ENCODE measurements at places on chromosomes 13 and 19.

DNA sequence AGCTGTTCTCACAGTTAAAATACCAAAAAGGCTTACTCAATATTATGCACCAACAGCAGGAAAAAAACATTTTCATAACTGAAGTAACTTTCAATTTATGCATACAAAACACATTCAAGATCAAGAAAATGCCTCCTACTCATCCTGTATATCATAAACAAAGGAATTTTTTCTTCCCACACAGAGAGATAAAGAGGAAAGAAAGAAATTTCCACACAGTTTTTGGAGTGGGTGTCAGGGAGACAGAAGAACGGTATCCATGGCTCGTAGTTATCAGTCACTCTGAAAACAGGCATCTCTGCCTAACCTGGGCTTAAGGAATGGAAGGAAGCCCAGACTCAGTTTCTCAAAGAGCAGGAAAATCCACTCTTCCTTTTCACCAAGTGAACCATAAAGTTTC, 92.4 kb upstream of the SIAH3 start:
- DNase-seq, result no peak

GRCh38 chr19:1273263-1274041, 1.9 kb upstream of the FAM174C start:
- no peak for DNase-seq

GRCh38 chr19:5074407-5074806, 105.5 kb downstream of the KDM4B start:
- DNase-seq, result no peak

GRCh38 chr13:51346397-51346796, 6.9 kb downstream of the SERPINE3 start:
- DNase-seq, result no peak

GRCh38 chr19:49129238-49129583, 9.9 kb downstream of the PPFIA3 start:
- DNase-seq, result no peak

- DNase-seq, result no peak
These were observed 2.7 kb upstream of the ZBTB7A start for GRCh38 chr19:4069331-4069959.

DNA sequence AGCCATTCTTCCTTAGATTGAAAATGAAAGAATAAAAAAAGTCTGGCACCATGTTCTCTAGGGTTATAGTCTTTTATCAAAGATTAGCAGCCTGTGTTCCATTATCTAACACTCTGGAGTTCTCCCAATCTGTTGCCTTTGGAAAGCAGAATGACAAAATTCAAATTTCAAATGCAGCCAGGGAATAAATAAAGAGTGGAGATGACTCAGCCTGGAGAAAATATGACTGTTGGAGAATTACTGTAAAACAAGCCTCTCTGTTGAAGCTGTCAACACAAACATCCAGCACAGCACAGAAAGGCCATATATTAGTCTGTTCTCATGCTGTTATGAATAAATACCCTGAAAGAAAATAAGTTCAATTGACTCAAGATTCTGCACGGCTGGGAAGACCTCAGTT, 650.5 kb upstream of the SLC10A2 start:
- DNase-seq, result no peak

DNA sequence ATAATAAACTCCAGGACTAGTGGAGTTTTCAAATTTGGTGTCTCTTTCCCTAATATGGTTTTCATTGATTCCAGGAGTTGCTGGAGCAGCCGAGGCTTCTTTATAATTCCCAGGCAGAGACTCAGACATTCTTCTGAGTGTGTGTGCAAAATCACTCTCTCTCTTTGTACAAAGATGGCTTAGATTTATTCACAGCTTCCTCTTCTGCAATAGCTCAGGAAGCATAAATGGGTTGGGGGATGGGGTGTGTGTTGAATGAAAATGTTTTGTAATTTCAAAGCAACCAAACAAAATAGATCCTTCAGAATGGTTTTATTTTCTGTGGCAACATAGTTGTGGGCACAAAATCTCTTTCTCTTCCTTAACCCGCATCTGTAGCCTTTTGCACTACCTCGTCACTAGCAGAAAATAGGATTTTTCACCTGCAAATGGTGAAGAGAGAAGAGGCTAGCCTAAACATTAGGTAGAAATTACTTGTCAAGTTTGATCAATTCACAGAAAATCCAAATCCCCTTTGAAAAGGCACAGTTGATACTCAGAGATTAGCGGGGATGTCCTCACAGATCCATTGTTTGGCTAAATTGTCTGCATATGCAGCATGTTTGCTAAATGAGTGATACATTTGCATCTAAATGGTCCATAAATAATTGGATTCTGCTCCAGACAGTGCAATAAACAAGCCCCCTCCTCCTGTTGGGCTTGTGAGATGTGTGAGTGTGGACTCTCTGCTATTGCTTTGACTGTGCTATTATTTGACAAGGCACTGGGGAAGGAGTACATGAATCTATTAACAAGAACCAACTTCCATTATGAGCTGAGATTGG, 66.7 kb downstream of the CBY2 start:
- no peak for DNase-seq

GRCh38 chr19:49114630-49115363, 627 bp downstream of the LIN7B start:
- peak; percentile 53 for DNase-seq

All from NCI-H2227 treated with DMSO at 0.1 percent for 48 hours (cell line).